ENCODE measurements at places on chromosomes 6 and 20. TPM values are rescaled to one million over a fixed set of nuclear protein-coding genes. Genes with fewer than 3 reads are reported as not detected.

Gene ADGRB3
- total RNA-seq = not detected

Gene AFDN
- 29.2 TPM for total RNA-seq

Gene RAET1L
- not detected for total RNA-seq

Gene GRIK2
- 1.8 TPM for total RNA-seq

Gene LY6G6F
- not detected for total RNA-seq

Gene CDC25B
- 11.0 TPM for total RNA-seq

Gene TMEM74B
- not detected for total RNA-seq

Gene TOX2
- 2.0 TPM for total RNA-seq

Gene THEMIS
- total RNA-seq = not detected
